ENCODE measurements at places on chromosomes 3 and 15.

DNA sequence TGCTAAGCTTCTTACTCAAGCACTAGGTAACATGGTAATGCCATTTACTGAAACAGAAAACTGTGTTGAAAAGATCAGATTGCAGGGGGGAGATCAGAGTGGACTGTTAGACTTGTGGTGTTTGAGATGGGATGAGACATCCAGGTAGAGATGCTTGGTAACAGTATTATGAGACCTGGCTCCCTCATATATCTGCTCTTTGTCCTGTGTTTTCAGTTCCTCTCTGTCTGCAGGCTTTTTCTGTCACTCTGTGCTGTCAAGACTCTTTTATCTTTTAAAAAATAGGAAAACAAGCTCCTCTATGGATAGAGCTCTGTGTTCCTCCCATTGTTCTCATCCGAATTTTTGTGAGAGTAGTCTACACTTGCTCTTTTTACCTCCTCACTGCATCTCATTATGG lies 48.1 kb downstream of the CALML4 start:
- DNase-seq: no peak

- no peak for DNase-seq
Observed at GRCh38 chr3:147157631-147158030, 248.7 kb downstream of the ZIC4 start.

- DNase-seq: peak; percentile 45
Observed at GRCh38 chr15:84955089-84955848, 26.4 kb upstream of the PDE8A start.

GRCh38 chr3:24410860-24411259 lies 83.8 kb downstream of the THRB start:
- no peak for DNase-seq

DNA sequence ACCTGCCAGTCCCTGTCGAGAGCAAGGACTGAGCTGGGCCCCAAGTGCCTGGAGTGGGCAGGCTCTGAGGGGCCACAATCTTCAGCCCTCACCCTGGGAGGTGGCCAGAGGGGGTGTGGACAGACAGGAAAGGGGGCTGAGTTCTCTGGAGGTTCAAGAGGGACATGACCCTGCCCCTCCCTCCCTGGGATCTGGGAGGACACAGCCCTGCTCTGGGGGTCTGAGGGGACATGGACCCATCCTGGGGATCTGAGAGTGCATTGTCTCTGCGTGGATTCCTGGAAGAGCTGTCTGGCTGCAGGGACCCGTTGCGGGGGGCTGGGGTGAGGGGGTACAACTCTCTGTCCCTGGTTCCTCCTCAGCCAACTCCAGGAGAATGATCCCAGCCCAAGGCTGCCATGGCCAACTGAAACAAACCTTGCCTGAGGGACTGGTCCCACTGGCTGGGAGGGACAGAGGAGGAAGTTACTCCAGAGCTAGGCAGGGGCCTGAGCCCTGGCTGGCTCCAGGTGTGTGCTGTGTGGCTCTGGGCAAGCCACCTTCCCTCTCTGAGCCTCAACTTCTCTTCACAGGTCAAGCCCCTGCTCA lies 29.0 kb downstream of the PTH1R start:
- no peak for DNase-seq

- no peak for DNase-seq
Observed at GRCh38 chr3:41176596-41176995, 22.7 kb upstream of the CTNNB1 start.

DNA sequence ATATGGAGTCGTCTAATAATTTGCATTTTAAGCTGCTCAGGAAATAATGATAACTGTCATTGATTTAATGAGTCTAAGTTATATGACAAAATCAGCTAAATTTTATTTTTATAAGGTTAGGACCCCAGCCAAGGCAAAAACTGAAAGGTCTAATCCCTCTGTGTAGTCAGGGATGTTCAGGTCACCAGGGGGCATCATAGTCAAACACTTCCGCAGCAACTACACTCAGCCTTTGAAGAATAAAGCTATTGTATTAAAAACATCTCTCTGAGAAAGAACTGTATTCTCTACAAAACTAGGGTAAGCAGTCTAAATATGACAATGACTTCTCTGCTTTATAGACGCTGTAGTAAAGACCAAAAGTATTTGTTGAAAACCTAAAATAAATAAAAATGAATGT lies 15.0 kb downstream of the INTS14 start:
- DNase-seq: peak; percentile 30

All from CD4-positive, alpha-beta T cell treated with Interleukin-21 for 1 hour (primary cell).